ENCODE measurements at places on chromosomes 7 and 10.
A peak's percentile ranks its signal among the peaks of the same experiment; 100 is the strongest.

- DNase-seq, result no peak
These were observed 177.3 kb upstream of the TMEM72 start for GRCh38 chr10:44733501-44734488.

GRCh38 chr7:24283897-24284698 is at the start of gene NPY:
Gene NPY, plus strand, starts transcription at chr7:24284190. Its CDS starts 1,051 bp downstream, at chr7:24285241.
- DNase-seq, result no peak

- DNase-seq, result no peak
These were observed 25.9 kb downstream of the ST8SIA6 start for GRCh38 chr10:17428351-17429097.

- no peak for DNase-seq
These were observed 161.2 kb downstream of the GRK5 start for GRCh38 chr10:119368581-119368980.

DNA sequence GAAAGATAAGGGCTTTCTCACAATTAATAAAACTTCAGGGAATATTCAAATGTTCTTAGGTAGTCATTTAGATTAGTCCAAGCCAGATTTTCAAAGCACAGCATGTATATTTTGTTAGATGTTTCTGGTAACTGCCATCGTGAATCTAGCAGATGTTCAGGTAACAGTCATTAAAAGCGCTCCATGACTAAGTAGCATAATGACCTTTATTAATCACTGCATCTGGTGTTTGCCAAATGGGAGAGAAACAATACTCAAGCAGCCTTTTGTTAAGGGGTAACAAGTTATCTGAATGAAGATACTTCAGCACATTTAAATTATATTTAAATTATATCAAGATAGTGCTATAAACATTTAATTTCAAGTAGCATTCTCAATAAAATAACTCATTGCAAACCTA is 47.5 kb downstream of the USP6NL start:
- no peak for DNase-seq

GRCh38 chr7:148507787-148508186 is 82.8 kb upstream of the C7orf33 start:
- DNase-seq, result no peak

DNA sequence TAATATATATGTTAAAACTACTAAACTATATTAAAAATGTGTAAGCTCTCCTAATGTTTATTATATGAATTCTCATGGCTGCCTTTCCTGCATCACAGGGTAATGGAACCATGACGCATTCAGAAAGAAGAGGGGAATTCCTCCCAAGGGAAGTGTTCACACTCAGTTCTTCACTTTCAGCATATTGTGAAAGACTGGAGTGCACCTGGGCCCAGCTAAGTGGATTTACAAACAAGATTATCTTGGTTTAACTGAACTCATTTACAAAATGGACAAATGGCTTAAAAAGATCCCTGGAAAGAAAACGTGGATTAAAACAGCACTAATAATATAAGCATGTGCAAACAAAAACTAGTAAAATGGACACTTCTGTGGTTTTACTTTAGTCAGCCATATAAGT is 149.8 kb downstream of the DOCK4 start:
- DNase-seq, result peak; percentile 17

DNA sequence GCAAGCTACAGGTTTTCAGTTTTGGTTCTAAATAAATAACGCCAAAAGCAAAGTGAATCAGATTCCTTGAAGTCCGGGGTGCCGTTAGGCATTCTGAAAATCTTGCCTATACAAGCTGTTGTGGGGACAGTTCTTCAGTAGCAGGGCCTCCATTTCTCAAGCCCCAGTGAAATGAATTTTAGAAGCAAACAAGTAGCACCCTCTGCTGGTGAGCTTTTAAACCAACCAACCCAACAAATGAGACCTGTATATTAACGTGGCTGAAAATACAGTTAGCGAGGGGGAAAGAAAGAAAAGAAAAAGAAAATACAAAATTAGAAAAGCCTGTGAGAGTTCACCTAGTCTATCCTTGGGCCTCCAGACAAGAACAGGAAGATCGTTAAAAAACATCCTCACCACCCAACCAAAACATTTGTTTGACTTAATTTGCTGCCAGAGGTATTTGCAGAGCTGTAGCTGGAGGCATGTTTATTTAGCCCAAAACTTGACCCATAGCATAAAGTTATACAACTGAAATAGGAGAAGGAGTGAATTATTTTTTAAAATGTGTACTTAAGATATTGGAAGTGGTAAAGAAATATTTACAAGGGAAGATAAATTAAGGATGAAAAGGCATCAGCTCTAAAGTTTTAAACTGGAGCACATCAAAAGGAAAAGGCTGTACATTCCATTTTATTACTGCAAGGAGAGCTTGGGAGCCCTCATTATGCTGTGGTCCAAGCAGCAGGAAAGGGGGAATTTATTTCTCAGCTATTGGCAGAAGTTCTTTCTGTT is 98.9 kb downstream of the DYNC1I1 start:
- DNase-seq, result peak; percentile 37

- no peak for DNase-seq
These were observed at the start of gene LRRN3 for GRCh38 chr7:111090846-111091245. Gene LRRN3, plus strand, starts transcription at chr7:111091127. Its CDS starts 31,646 bp downstream, at chr7:111122773.

GRCh38 chr7:78197447-78197846 is 398.9 kb downstream of the PHTF2 start:
- no peak for DNase-seq

- DNase-seq, result no peak
These were observed 717.4 kb downstream of the PARD3 start for GRCh38 chr10:34097682-34098081.

DNA sequence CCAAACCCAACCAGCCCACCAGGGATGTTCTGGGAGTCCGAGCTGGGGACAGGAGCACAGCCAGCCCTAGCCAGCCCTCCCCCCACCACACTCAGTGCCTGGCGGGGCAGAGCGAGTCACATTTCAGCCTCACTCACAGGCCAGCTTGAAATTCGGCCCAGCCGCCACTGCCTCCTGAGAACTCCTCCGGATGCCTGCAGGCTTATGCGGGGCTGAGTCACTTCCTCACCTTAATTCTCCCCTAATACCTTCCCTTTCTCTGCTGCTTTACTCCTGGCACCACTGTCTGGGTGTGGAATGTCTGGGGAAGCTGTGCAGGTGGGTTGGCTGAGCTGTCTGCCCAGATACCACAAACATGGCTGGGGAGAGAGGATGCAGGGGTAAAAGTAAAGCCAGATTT is 22.6 kb upstream of the DLG5 start:
- no peak for DNase-seq

DNA sequence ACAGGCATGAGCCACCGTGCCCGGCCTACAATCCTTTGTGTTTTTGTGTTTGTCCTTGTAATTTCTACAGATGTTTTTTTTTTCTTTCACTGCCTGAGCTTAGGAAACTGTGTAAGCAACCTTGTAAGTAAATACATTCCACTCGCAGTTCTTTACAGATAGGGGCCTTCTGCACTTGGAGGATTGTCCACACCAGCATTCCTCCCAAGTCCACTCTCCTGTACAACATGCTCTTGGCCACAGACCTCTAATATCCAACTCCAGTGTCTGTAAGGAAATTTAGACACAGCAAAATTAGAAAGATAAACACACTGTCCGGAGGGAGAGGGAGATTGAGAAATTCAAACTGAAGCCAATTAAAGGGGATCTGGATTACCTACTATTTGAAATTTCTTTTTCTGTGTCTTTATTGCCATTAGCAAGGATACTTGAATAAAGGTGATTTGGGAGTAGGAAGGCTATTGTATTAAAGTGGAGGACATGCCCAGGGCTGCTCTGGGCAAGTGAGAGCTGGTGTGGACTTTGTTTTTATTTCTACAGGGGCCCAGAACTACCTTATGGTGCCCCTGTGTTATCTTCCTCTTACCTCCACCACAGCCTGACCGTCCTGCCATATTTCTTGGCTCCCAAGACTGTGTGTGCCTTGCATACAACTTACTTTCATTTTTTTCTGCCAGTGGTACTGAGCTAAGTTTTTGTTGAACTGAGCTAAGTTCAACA is 9.7 kb downstream of the MXI1 start:
- DNase-seq, result no peak

GRCh38 chr10:287814-288213 is 152.6 kb downstream of the ZMYND11 start:
- no peak for DNase-seq

DNA sequence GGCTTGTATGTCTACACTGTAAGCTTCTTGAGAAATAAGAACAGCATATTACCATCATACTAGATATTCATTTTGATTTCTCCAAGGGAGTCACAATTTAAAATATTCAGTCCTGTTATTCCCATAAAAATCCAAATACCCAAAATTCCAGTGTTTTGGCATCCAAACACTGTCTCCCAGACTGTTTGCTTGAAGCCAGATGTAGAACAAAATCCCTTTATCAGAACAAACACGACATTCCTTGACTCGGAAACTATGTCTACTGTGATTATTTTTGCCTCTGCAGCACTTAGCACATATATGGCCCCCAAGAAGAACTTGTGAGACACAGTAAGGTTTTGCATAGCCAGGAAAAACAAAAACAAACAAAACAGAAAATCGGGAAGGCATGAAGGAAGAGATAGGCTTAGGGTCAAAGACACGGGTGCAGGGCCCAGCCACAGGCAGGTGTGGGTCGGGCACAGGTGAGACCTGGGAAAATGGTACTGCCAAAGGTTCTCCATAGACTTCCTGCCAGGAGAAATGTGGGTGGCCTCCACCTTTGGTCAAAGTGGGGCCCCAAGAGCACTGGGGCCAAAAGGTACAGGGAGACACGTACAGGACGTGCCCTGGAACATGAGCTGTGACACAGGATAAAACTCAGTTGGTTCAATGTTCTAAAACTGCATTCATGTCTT is 36.5 kb downstream of the CPXM2 start:
- no peak for DNase-seq
